ENCODE measurements at places on chromosomes 16 and 17.

DNA sequence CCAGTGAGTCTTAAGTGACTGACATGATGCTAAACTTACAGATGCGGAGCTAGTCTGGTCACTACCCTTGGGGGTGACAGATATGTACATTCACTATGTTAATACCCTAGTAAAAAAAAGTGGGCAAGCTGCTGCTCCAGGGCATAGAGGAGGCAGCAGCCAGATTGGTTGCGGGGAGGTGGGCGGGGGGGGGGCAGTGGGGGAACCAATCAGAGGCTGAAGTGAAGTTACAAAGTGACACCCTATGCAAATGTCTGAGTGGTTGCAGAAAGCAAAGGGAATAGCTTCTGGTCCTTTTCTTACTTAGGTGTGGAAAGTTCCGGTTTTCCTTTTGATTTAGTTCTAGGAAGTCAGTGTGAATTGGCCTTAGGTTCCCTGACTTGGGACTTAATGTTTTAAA, 12.1 kb downstream of the NDEL1 start:
- no peak for DNase-seq

DNA sequence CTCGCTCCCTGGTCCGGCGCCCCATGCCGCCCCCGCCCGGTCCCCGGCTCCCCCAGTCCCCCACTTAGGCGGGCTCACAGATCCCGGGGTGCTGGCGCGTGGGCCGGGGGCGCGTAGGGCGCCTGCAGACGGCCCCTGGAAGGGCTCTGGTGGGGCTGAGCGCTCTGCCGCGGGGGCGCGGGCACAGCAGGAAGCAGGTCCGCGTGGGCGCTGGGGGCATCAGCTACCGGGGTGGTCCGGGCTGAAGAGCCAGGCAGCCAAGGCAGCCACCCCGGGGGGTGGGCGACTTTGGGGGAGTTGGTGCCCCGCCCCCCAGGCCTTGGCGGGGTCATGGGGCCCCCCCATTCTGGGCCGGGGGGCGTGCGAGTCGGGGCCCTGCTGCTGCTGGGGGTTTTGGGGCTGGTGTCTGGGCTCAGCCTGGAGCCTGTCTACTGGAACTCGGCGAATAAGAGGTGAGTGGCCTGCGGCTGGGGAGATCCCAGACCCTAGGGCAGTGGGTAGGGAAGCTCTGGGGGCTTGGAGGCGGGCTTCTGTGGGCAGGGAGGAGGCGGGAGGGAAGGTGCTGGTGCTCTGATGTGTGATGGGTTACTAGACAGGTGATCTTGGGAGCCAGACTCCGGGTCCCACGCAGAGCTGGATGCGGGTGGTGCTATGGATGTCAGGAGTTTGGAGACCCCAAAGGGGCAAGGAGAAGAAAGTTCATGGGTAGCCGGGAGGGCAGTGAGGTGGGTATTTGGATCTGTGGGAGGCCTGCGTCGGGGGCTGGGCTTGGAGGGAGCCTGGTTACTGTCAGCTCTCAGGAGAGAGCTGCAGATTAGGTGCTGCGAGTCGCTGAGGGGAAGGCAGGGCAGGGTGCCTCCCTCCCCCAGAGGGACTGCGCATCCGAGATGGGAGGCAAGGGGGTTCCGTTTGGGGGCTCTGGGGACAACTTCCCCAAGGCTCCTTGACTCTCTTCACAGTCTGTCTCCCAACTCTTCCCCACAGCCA, 560 bp downstream of the EFNB3 start:
- DNase-seq = no peak

- DNase-seq = no peak
These were observed 16.8 kb downstream of the PDK2 start for GRCh38 chr17:50111673-50112655.

GRCh38 chr16:70649300-70649699, 2.9 kb downstream of the IL34 start:
- DNase-seq = no peak

DNA sequence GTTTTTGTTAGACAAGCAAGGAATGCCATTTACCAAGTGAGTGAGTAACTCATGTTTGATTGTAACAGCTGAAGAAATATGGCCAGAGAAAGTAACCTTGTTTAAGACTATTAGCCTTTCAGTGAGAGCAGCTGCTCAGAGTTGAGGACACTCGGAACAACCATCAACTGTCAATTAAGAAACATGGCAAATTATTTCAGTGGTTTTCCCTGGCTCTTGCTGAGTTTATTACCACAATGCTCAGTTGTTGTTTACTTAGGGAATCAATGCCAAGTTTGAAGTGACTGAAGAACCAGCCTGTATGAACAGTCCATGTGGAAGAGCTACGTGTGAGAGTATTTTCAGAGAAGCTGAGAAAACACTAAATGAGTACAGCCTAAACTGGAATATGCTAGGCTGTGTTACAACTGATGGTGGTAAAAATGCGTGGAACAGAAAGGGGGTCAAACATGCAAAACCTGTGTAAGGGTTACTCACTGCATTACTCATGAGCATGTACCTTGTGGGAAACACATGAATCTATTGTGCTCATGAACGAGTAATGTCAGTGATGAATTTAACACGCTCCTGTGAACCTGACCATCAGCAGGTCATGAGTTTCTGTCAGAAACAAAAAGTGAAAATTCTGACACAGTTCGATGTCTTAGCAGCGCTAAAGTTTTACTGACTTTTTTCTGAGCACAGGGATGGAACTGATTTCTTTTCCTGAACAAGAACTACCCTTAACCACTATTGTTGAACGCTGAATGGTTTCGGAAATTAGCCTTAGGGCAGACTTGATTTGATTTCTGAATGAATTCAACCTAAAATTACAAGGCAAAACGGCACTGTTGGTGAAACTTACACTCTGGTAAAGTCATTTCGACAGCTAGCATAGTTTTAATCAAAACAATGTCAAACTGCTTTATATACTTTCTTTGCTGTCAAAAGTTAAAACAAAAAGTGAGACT, 33.5 kb downstream of the GNA13 start:
- no peak for DNase-seq

GRCh38 chr17:63714550-63715277, 14.8 kb upstream of the LIMD2 start:
- no peak for DNase-seq
